Upper lobe of left lung (tissue), 6 donors: ENCODE measurements at places on chromosomes 1 and 21. TPM values are rescaled to one million over a fixed set of nuclear protein-coding genes. Genes with fewer than 3 reads are reported as not detected.
A peak's percentile ranks its signal among the peaks of the same experiment; 100 is the strongest.

DNA sequence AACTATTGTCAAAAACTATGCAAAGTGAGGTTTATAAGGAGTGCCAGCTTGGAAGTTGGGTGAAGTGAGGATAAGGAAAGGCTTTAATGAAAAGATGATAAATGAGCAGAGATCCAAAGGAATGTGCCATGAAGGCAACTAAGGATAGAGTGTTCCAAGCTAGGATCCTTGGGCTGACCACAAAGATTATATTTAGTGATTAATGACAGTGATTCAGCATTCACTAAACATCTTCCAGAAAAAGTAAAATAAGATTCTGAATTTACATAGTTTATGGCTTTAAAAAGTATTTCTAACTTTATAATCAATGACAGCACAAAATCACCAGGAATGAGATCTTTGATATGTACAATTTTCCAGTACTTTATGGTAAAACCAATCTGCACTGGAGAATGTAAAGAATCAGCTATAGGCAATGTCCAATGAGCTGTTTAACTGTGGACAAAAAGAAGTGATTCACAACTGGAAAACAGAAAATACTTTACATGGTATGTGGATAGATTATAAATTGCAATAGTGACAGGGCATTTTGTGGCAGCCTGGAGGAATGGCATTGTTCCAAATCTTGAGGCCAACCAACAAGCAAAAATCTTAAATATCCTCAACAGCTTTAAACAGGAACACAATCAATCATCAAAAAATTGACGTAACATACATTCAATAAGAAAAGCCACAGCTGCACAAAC is 91.2 kb upstream of the KCTD3 start:
- H3K4me3 ChIP-seq: no peak overlapping the region
- H3K27me3 ChIP-seq: no peaks in the 10 kb centered on the region
- H3K27ac ChIP-seq: no peak overlapping the region
- DNase-seq: no peak
- H3K36me3 ChIP-seq: no peaks in the 10 kb centered on the region

DNA sequence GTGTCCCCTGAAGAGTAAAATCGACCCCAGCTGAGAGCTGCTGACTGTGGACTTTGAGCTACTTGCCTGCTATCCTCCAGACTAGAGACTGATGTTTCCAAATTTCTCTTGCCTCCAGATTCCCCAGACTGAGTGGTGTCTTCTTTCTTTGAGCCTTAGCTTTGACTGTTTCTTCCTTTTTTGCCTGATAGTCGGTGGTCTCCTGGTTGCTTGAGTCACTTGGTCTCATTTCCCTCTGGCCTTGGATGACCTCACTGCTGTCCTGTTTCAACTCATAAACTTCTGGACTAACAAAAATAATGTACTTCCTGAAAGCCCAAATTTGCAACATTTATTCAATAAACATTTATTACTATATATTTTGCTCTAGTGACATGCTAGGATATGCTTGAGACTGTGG is 52.9 kb upstream of the DIPK1A start:
- H3K36me3 ChIP-seq: no peaks in the 10 kb centered on the region
- no peaks in the 10 kb centered on the region for H3K27me3 ChIP-seq
- H3K27ac ChIP-seq: no peak overlapping the region
- H3K4me1 ChIP-seq: no peaks in the 10 kb centered on the region

DNA sequence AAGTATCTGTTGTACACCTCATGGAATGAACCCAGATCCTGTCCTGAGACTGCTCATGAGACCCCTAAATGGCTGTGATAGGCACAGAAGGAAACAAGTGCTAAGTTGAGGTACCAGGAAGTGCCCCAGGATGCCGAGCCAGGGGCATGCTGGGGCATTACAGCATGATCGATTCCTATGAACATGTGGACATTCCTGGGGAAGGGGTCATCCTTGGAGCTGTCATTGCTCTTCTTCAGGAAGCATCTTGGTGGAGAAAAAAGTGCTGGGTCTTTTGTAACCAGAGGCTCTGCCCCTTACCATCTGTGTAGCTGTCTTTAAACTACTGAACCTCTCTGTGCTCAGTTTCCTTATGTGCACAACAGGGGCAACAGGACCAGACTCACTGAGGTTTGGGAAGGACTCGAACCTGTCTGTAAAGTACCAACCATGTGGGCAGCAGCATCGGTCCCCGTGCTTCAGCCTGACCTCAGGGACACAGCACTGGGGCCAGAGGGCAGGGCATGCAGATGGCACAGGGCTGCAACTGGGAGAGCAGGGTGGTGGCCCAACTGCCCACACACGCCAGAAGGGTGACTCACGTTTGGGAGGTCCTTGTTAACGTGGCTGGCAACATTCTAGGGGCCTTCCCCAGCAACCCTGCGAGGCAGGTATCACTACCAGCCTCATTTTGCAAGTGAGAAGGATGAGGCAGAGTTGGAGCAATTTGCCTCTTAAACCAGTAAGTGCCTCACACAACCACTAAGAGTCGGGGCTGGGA is 142.3 kb upstream of the EDN2 start:
- no peak overlapping the region for H3K27ac ChIP-seq
- peak; percentile 34 for DNase-seq
- no peaks in the 10 kb centered on the region for H3K36me3 ChIP-seq
- H3K4me1 ChIP-seq: peaks cover 22% of the 10 kb centered on the region
- no peak overlapping the region for H3K4me3 ChIP-seq

DNA sequence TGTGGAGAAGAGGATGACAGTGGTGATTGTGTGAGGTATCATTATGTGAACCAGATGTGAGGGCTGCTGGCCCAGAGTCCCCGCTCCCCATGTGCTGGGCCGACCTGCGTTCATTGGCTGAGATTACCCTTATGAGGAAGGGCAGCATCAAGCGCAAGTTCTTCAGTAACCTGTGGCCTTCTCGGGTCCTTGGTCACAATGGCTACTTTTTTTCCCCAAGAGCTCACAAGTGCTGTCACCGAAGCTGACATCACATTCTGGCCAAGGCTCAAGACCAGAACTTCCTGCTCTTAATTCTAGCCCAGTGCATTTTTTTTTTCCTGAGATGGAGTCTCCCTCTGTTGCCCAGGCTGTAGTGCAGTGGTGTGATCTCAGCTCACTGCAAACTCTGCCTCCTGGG is 262.9 kb downstream of the RHOU start:
- no peak for DNase-seq
- no peaks in the 10 kb centered on the region for H3K4me1 ChIP-seq
- no peaks in the 10 kb centered on the region for H3K36me3 ChIP-seq
- no peaks in the 10 kb centered on the region for H3K27me3 ChIP-seq

- no peaks in the 10 kb centered on the region for H3K4me1 ChIP-seq
- DNase-seq: no peak
- no peaks in the 10 kb centered on the region for H3K36me3 ChIP-seq
- H3K4me3 ChIP-seq: no peak overlapping the region
- H3K27me3 ChIP-seq: no peaks in the 10 kb centered on the region
- no peak overlapping the region for H3K27ac ChIP-seq
Measured at GRCh38 chr1:232678185-232678886, 48.4 kb upstream of the SIPA1L2 start.

DNA sequence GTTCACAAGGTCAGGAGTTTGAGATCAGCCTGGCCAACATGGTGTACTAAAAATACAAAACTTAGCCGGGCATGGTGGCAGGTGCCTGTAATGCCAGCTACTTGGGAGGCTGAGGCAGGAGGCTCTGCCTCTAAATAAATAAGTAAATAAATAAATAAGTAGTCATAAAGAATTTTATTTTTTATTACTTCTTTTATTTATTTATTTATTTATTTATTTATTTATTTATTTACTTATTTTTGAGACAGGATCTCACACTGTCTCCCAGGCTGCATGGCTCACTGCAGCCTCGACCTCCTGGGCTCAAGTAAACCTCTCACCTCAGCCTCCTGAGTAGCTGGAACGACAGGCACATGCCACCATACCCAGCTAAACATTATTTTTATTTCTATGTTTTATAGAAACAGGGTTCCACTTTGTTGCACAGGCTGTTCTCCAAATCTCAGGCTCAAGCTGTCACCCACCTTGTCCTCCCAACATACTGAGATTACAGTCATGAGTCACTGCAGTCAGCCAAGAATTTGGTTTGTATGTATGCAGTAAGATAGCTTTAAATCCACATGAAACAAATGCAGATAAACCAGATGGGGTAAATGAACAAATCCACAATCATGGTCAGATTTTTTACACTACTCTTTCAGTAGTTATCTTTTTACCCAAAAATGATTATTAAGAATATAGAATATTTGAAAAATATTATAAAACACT is 523.3 kb upstream of the RGS18 start:
- no peaks in the 10 kb centered on the region for H3K4me1 ChIP-seq
- no peak for DNase-seq
- no peaks in the 10 kb centered on the region for H3K36me3 ChIP-seq
- no peak overlapping the region for H3K4me3 ChIP-seq
- no peak overlapping the region for H3K27ac ChIP-seq

DNA sequence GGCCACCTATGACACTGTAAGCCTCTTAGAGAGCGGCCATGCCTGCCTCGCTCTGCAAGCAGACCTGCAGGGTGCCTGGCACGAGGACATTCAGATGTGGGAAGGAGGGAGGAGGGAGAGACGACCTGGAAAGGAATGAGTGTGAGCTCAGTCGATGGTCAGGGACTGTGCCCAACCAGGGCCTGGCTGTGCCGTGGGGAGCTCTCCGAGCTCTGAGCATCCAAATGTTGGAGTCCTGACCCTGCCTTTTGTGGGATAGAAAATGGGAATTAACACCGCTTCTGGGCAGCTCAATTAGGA is 7.3 kb downstream of the CSTB start:
- H3K4me3 ChIP-seq: no peak overlapping the region
- H3K27ac ChIP-seq: peak overlapping the region; percentile 66
- H3K27me3 ChIP-seq: no peaks in the 10 kb centered on the region
- peaks cover 13% of the 10 kb centered on the region for H3K36me3 ChIP-seq

- no peak overlapping the region for H3K27ac ChIP-seq
- peak overlapping the region; percentile 66 for H3K4me3 ChIP-seq
- peaks cover 20% of the 10 kb centered on the region for H3K4me1 ChIP-seq
- no peak for DNase-seq
Measured at GRCh38 chr1:84480650-84481049, 1.6 kb downstream of the RPF1 start.

The TRIM17 gene
- total RNA-seq: 1.6 TPM

The LCE3D gene
- not detected for total RNA-seq

- no peaks in the 10 kb centered on the region for H3K36me3 ChIP-seq
- H3K27me3 ChIP-seq: no peaks in the 10 kb centered on the region
- H3K4me3 ChIP-seq: no peak overlapping the region
- H3K27ac ChIP-seq: no peak overlapping the region
Measured at GRCh38 chr21:34498623-34499022, 13.4 kb downstream of the KCNE1 start.
